ENCODE measurements at places on chromosomes 13 and 19.

- no peak for DNase-seq
Measured at GRCh38 chr19:29372921-29373797, 152.6 kb upstream of the VSTM2B start.

DNA sequence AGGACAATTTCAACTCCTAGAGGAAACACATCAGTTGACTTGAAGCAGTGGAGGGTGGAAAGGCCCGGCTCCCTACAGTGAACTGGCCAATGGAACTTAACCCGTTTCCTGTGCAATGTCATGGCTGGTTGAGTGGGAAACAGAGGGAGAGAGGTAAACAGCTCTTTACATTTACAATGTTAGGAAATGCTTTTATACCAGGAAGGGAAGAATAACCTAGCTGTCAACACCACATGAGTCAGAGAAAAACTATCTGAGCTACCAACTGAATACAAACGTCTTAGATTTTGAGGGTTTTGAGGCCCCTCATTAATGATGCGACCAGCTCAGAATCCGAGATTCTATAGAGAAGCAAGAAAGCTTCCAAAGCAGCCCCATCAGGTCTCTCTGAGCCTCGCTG, 36.7 kb downstream of the CARD8 start:
- DNase-seq, result peak; percentile 30

GRCh38 chr13:52127378-52127777, 1.5 kb downstream of the NEK5 start:
- DNase-seq, result no peak

DNA sequence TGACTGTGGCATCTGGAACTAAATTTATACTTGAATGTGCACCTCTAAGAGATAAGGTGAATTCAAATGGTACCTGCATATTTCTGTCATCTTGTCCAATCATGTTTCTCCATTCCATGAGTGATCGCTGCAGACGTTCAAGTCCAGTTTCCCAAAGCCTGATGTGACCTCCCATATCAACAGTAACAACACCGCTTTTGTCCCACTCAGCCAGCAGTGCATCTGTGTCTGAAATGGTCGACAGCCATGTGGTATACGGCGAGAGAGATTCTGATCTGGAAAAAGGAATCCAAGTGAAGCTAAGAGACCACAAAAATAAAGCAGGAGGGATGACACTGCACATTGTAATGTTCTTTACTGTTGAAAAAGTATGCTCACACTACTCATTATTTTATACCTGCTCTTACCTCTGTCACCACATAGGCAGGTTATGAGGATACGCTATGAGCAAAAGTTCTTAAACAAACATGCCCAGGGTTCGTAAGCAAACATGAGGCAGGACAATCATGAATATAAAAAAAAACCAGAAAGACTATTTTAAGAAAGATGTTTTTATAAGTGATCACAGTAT, 213.6 kb downstream of the RGCC start:
- no peak for DNase-seq

DNA sequence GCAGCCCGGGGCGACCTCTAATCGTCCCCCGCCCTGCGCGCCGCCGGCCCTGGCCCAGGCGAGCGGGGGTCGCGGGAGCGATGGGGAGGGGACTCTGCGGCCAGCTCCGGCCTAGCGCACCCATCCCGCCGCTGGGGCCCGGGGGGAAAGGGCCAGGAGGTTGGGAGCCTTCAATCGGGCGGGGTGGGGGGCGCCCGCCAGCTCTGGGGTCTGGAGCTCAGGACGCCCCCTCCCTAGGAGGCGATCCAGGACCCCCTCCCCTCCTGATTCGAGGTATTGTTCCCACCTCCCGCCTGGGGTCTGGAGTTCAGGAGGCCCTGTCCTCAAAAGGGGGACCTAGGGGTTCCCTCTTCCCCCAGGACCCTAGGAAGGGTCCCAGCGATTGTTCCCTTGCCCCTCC, 430 bp downstream of the ZNF358 start:
- peak; percentile 29 for DNase-seq

DNA sequence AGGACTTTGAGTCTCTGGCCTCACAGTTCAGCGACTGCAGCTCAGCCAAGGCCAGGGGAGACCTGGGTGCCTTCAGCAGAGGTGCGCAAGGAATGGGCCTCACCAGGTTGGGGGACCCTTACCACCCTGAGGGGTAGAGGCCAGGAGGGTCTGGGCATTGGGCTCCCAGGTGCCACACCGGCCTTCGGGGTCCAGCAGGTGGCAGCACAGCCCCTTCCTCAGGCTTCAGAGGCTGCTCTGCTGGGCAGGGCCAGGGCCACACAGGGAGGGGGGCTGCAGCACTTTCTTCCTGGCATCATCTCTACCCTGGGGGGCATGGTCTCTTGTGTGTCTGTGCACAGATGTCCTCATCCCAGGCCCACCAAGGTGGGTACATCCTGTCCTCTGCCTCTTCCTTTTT, 12.9 kb downstream of the PIN1 start:
- DNase-seq, result no peak

DNA sequence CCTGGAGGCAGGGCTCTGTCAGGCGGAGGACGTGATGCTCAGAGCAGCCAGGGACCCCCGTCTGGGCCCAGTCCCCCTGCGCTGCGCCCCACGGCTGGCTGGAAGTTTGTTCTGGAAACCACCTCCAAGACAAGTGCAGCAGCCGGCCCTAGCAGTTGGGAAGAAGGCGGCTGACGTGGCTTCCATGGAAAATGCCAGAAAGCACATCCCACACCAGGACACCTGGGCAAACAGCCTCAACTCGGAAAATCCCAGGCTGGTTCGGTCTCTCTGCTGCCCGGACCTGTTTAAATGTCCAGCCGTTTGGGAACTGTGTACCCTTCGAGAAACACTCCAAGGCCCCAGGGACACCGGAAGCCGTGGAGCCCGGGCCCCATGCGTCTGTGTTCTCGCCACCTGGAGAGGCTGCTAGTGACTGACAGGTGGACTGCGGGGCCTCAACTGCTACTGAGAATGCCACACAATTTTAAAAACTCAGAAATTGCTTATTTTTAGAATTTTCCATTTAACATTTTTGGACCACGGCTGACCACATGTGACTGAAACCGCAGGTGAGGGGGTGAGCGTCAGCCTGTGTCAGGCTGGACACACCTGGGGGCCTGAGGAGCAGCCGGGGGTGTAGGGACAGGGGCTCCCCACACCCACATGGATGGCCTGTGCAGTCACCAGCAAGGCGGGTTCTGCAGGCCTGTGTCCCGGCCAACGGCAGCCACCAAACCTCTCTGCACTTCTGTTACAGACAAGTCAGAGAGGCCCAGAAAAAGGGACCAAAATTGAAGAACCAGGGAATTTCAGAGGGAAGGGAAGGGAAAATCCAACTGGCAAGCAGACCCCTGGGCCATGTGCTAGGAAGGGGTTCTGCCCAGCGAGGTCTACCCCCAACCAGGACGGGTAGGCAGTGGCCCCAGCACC, 31.7 kb downstream of the RASA3 start:
- no peak for DNase-seq

DNA sequence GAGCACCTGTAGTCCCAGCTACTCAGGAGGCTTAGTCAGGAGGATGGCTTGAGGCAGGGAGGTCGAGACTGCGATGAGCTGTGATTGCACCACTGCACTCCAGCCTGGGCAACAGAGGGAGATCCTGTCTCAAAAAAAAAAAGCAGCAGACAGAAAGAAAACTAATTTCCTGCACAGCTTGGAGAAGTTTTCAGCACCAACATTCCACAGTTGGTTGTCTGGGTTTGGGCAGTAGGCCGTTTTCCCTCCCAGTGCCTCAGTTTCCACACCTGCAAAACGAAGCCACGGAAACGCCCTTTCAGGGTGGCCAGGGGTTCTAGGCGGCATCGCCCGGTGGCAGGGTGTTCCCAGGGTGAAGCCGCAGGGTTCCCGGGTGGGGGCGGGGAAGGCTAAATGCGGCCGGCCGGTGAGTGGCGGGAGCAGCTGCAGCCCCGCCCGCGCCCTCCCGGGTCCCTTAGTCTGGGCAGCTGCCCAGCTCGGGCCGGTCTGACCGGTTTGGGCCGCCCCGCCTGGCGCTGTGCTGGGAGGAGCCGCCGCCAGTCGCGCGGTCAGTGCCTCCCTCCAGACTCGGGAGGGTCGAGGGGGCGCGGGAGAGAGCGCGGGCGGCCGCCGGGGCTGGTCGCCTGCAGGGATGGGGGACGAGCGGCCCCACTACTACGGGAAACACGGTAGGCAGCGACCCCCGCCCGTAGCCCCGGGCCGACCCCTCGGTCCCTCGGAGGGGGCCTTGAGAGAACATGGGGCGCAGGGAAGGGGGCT, at the start of gene SLC44A2:
SLC44A2 (plus strand) TSS at position 551 of the 759 bp plus-strand sequence; CDS start at position 632, 81 bp downstream.
- peak; percentile 49 for DNase-seq

DNA sequence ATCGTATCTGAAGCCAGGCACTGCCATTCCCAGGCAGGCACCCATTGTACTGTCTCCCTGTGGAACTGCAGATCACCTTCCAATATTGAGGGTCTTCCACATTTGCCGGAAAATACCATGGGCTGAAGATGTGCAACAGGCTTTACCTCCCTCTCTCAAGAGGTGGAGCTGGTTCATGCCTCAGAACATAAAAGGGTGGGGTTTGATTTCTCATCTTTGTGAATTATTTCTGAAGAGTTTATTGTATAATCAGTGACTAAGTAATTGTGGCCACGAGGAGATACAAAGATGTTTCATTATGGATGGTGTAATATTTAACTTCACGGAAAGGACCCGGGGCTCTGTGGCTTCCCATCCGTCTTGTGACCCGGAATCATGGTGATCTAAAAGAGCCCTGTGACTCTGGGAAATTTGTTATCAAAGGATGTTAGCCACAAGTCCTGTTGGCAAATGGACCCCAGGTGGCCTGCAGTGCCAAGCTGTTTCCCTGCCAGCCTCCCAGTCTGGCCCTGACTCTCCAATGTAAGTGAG, 230.5 kb downstream of the LACC1 start:
- no peak for DNase-seq

DNA sequence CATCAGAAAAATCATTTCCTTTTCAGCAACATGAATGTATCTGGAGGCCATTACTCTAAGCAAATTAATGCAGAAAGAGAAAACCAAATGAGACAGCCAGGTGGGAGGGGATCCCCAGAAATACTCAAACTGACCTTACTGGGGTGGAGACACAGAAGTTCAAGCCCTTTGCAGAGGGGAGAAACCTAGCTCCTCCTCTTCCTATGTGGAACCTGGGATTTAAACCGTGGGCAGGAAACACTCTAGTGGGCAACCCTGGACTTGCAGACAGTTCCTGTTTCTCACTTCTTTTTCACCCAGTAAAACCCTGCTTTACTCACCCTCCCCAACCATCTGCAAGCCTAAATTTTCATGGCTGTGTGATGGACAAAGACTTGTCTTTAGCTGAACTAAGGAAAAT, 61.3 kb downstream of the SLITRK6 start:
- no peak for DNase-seq

DNA sequence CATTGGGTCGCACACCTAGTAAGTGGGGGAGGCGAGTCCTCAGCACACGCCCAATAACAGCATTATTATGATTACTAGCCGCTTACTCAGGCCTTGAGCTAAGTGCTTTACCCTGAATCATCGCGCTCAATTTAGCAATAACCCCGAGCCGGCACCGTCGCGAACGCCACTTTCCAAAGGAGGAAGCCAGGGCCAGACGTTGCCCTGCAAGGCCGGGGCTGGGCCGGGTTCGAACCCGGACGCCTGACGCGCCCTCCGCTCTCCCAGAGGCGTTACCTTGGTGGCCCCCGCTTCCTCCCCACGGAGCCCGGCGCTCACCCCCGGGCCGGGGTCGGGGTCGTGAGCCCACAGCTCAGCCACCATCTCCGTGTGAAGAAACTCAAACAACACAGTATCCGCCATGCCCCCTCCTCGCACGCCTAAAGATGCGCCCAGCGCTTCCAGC, at the start of gene TRAPPC6A:
TRAPPC6A (minus strand) TSS at position 421 of the 445 bp plus-strand sequence; CDS start at position 402, 19 bp downstream.
- peak; percentile 87 for DNase-seq

DNA sequence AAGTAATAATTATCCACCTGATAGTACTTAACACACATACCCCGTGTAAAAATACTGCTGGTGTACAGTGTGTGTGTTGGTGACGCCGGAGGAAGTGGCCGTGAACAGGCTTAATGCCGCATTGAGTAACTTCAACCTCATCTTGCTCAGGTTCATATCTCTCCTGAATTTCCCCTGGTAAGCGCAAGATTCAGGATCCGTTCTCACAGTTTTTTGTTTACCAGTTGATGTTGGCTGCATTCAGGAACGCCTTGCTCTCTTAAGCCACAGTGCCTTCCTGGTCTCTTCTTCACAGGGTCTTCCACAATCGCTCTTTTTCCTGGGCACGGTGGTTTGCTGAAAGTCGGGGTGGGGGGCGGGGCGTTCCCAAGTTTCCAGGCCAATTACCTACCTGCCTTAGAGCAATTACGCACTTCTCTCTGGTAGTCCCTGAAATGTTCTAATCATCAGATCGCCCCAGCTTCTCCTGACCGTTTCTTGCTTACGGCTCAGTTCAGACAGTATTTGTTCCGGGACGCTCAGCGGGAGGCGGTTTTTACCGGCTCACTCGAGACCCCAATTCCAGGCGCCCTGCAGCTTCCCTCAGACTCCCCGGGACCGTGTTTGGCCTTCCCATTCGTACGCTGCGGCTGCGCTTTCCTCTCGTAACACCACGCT, 706 bp upstream of the DNAJC3 start:
- peak; percentile 11 for DNase-seq

DNA sequence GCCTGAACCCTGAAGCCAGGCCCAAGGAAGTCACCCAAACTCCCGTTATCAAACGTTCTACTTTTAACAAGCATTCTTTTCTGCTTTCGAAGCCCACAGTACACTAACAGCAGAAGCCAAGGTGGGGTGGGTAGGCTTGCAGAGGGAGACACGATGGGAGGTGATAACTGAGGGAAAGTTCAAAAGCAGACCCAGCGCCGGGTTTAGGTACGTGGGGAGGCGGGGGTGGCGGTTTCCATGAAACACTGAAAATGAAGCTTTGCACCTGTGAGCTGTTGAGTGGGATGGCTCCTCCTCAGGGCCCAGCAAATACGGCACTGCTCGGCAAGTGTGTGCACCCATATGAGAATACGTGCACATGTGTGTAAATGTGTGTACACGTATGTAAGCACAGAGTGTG, 49.8 kb downstream of the KLF2 start:
- no peak for DNase-seq

DNA sequence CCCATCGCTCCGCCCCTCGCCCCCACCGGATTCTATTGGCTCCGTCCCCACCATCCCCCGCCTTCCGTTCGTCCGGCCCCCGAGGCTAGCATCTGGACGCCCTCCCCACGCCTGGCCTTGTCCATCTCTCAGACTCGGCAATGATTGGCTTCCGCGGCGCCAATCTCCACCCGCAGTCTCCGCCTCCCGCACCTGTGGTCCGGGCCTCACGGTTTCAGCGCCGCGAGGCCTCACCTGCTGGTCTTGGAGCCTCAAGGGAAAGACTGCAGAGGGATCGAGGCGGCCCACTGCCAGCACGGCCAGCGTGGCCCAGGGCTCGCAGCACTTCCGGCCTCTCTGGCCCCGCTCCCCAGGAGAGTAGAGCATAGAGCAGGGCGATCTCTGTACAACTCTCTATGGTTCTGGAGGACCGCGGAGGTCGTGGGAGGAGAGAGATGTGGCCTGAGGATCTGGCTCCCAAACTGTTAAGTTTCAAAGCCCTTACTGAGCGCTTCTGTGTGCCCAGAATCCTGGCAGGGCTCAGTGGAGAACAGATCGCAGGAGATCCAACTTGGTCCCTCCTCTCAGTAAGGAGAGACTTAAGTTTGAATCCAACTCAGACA, at the start of gene ERCC1:
ERCC1 (minus strand) TSS at position 329 of the 602 bp plus-strand sequence. CDS start 543 bp downstream, outside the sequence.
- DNase-seq, result peak; percentile 99

DNA sequence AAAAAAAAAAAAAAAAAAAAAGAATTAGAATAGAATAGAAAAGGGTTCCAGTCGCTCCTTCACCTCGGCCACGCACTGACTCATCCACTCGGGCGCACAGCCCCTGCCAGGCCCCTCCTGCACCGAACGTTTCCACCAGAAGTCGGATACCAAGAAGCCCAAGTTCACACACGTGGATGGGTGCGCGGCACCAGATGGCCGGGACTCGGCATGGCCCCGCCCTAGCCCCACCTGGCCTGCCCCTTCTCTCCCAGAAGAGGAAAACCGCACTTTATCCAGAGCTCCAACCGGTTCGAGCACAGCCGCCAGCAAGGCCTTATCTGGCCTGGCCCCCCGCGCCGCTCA, 5.9 kb downstream of the PRR36 start:
- DNase-seq, result peak; percentile 21
